HCT116 (cell line): ENCODE measurements at places on chromosomes 6 and 20. TPM values are rescaled to one million over a fixed set of nuclear protein-coding genes. Genes with fewer than 3 reads are reported as not detected.

Gene EDN3
- not detected for total RNA-seq

Gene SPATS1
- not detected for total RNA-seq

Gene PDE10A
- 0.37 TPM for total RNA-seq

Gene ZC2HC1B
- total RNA-seq, result not detected

Gene SLC2A10
- total RNA-seq, result 0.05 TPM
